Heart left ventricle (tissue), 16 donors: ENCODE measurements at places on chromosomes 7 and 10.

DNA sequence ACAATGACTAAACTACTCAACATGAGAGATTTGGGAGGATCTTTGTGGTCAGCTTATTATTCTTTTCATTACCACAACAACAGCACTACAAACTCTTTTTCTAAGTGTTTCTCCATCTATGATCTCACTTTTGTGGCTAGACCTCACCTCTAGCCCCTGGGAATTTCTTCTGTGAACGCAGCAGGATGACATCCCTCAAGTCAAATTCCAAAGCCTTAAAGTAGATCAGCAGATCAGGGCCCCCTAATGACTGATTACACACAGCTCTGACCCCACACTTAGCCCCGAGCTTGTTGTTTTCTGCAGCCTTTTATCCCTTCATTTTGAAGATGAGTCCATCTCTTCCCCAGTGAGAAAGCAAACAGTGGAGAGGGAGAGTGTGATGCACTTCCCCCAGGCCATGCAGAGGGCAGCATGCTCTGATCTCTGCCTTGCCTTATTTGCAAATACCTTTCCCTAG is 27.3 kb downstream of the TFAM start:
- DNase-seq: no peak

DNA sequence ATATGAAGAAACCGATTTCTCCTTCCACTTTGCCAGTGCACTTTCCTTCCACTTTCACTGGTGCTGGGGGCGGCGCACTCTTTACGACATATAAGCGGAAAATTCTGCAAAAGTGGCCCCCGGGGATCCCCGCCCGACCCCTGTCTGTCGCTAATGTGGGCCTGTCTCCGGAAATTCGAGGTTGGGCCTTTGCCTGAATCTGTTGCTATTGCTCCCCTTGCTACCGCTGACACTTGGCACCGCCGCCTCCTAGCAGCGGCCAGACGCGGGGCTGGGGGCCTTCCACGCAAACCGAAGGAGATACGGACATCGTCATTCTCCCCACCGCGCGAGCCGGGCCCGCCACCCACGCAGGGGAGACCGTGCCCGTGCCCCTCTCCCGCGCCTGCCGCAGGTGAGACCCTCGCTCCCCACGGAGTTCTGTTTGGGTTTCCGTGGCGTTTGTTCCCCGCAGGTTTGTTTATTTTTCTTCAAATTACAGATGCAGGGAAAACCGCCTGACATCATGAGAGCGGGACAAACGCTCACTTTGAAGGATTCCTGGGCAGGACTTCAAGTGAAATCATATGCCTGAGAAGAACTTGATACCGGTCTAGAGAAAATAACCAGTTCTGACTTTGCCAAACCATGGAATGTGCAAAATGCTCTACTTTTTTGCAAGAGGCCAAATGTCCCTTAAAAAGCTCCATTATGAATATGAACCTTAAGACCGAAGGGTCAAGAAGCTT is 5.0 kb downstream of the TWIST1 start:
- peak; percentile 10 for DNase-seq

DNA sequence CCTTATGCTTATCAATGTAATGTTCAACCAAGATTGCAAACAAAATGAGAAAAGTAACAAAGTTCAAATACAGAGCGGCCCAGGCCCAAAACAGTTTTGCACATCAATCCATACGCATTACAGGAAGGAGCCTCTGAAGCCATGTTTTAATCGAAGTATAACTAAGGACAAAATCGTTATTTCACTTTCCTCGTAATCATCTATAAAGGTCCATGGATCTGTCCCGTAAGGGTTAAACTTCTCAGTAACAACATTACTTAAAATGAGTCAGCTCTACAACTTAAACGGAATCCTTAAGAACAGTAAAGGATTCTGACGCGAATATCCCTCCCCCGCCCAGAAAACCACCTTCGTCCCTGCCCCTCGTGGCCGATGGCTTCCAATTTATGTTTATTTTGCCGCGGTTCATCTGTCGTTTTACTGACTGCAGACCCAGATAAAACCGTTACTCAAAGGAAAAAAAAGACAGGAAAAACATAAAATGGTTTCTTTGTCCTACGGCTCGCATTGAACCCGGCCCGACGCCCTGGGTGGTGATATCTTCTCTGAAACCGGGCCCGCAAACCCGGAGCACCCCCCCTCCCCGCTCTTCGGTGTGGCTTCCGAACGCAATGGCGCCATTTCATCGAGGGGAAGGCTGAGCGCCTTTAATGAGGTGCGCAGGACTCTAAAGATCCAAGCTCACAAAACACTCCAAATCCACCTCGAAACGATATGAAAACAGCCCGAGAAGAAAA is 1.1 kb downstream of the HNRNPA2B1 start:
- peak; percentile 83 for DNase-seq

DNA sequence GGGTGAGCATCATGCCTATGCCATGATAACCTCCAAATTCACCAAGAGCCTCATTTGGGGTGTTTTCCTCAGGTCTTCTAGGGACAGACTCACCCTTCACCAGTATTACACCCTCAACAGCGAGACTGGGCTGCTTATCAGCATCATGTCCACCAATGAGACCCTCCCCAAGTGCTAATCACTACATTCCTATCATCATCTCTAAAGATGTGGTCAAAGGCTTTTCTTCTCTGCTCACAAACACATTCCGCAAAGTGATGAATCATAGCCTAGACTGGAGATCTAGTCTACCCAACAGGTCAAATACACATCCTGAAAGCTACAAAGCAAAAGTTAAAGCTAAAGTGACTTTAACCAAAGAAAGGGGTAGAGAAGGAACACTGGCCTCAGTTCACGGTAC is 75.3 kb upstream of the C7orf33 start:
- no peak for DNase-seq

- DNase-seq: no peak
Observed at GRCh38 chr7:68994841-68995240, 603.4 kb upstream of the AUTS2 start.

GRCh38 chr10:80203835-80204676 is 1.3 kb downstream of the ANXA11 start:
- peak; percentile 64 for DNase-seq

DNA sequence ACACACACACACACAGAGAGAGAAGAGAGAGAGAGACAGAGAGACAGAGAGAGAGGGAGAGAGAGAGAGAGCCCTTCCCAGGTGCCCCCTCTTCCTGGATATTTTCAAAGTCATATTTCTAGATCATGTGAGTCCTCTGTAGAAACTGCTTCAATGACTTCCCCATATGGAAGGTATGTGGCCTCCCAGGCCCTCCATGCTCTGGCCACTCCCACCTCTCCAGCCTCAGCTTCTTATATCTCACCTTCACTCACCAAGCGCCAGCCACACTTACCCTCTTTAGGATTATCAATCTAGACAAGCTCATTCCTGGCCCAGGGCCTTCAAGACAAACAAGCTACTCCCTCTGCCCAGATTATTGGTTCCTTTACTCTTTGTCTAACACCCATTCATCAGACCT is 259.7 kb downstream of the MTERF1 start:
- DNase-seq: no peak

GRCh38 chr10:126336801-126337200 is 51.5 kb downstream of the ADAM12 start:
- no peak for DNase-seq

DNA sequence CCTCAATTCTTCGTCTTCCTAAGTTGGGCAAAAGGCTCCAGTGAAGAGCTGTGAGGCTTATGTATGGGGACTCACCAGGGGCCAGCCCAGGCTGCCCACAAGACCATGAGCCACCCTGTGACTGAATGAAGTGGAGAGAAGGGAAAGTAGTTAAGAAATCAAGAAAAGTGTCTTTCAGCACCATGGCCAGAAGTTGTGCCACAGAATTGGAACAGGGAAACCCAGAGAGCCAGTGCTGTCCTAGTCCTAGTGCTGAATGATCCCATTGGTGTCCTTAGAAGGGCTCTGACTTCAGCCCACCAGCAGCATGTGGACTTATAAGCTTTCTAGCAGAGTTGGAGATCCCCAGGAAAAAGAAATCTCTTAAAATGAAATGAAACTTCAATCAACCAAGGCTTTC is 37.0 kb upstream of the CCSER2 start:
- DNase-seq: no peak

DNA sequence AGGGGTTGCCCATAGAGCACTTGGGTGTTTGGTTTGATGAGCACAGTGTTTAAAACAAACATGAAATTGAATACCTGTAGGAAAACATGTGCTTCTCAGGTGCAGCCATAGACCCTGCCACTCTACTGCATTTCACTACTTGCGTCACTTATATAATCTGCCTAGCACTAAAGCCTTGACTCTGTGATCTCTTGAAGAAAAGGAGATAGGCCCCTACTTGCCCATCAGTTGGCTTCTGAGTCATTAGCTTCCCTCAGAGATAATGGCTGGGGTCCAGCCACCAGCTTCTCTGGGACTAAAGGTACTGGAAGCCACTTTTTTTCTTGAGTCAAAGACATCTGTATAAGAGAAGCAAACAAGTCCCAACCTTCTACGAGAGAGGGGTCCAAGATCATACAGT is 45.9 kb upstream of the BTRC start:
- DNase-seq: no peak

GRCh38 chr10:18968159-18968558 is 80.4 kb upstream of the MALRD1 start:
- DNase-seq: no peak

GRCh38 chr7:121599887-121600286 is 203.8 kb upstream of the FAM3C start:
- DNase-seq: no peak

DNA sequence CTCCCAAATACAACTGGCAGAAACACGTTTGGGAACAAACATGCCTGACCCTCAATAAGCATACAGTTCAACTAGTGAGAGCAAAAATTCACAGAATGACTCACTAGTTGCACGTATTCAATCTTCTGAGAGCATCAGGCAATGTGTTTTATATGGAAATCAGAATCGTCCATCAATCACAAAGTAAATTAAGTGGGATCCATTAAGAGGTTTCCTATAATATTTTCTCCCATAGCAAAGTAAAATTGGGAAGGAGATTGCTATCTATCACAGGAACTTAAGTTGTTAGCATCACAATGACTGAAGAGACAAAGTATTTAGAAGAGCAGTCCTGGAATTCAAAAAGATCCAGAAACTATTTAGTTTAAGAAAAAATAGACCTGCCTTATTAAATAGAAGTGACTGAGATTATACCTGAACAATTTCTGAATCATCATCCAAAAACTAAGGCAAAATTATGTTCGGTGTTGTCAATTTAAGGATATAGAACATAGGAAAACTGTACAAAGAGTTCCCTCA is 28.3 kb downstream of the INHBA start:
- no peak for DNase-seq

DNA sequence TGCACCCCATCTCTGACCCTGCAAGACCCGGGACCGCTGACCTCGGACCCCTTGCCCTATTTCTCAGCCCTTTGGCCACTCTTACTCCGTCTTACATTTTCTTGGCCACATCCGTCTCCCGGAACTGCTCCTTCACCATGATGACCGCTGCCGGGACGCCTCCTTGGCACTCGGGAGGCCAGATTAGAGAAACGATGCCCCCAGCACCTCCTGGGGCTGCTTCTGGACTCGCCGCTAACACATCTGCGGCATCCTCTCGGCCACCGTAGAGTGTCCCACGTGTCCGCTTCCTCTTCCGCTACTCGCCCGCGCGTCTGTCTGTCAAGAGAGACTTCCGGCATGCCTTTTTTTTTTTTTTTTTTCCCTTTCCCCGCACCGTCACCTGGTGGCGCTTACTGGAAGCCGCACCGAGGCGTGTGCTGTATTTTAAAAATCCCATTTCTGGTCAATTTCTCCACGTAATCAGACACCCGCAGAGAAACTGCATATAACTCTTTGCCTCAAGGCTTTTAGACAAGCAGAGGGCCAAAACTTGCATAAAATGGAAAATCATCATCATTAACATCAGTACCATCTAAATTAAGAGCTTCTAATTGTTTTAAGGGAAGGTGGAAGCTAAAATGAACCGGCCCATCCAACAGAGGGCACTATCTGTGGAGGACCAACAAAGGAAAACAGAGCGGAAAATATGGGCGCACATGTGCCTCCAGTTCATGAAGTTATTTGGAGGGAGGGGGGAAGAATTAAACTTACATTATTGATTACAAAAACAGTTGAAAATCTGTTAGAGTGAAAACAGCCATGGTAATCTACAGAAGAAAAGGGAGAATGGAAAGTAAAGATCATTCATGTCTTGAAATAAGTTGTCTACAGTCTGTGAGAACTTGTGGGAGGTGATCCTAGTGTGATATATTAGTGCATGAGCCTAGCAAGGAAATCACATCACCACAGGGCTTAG is at the start of gene POLR3A:
Gene POLR3A (minus strand): TSS at position 247 of the 958 bp plus-strand sequence. CDS start 108 bp downstream, at position 139.
- peak; percentile 97 for DNase-seq

DNA sequence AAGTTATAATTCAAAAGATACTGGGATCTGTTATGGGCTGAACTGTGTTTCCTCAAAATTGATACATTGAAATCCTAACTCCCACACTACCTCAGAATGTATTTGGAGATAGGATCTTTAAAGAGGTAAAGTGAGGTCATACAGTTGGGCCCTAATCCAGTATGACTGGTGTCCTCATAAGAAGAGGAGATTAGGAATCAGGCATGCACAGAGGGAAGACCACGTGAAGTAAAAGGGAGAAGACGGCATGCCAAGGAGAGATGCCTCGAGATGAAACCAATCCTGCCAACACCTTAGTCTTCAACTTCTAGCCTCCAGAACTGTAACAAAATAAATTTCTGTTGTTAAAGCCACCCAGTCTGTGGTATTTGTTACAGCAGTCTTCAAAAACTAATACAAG is 5.9 kb upstream of the CFAP69 start:
- DNase-seq: no peak

DNA sequence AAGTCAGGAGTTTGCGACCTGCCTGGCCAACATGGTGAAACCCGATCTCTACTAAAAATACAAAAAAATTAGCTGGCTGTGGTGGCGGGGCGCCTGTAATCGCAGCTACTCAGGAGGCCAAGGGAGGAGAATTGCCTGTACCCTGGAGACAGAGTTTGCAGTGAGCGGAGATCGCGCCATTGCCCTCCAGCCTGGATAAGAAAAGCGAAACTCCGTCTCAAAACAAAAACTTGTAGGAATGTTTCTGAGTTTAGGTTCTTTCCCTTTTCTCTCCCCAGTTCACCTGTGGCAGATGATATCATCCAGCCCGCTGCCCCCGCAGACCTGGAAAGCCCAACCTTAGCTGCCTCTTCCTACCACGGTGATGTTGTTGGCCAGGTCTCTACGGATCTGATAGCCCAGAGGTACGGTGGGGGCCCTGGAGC is 138.8 kb upstream of the BTBD16 start:
- no peak for DNase-seq

- no peak for DNase-seq
Observed at GRCh38 chr7:105279688-105280007, 109.1 kb downstream of the SRPK2 start.

DNA sequence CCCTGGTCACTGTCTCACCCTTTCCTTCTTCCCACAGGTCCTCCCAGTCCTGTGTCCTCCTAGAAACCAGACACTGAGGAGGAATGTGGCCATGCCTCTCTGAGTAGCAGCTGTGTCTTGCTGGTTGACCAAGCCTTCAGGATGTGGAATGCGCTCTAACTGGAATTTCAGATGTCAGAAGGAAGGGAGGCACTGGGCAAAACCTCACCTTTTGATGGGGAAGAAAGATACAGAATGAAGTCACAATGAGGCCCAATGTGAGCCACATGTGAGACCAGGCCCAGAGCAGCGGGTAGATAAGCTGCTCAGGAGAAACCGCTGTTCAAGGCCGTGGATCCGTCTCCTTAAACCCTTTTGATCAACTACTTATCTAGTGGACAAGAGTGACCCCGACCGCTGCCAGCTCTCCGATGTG is 54.8 kb upstream of the ECHDC3 start:
- no peak for DNase-seq
